HuH-7.5 (cell line): ENCODE measurements at places on chromosomes 12 and 14.

GRCh38 chr12:25926536-25926935, 31.9 kb upstream of the RASSF8 start:
- DNase-seq, result no peak

- peak; percentile 48 for DNase-seq
Measured at GRCh38 chr12:130953771-130954543, at the start of gene ADGRD1. Gene ADGRD1, plus strand, starts transcription at chr12:130953907. Its CDS starts 559 bp downstream, at chr12:130954466.

- DNase-seq, result no peak
Measured at GRCh38 chr12:1907652-1908611, 10.5 kb downstream of the CACNA2D4 start.

DNA sequence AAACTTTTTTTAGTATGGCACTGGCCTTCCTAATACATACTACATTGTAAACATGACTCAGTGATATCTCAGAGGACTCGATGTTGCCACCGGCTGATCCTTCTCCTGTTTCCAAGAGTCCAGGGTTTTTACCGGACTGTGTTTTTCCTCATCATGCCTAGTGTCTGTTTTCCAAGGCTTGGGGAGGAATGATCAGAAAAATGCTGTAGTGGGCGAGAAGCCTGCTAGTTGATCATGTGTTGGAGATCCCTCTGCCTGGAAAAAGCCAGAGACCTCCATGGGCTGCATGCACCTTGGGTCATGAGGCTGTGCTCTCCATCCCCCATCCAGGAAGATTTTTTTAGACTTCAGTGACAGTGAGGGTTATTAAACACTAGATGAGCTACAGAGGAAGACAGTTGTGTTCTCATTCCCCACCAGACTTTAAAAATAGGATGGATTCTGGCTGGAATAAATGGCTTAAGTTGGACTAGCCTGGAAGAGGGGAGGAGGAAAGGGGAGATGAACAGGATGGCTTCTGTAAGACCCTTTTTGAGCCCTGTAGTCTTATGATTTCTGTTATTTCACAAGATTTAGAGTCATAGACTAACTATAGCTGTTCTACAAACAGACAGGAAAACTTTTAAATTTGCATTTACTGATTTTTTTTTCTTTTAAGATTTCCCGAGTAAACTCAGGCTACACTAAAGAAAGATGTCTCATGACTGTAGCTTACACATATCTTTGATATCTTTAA, 145.7 kb downstream of the SAMD4A start:
- no peak for DNase-seq
